ENCODE measurements at places on chromosomes 5 and 9.

DNA sequence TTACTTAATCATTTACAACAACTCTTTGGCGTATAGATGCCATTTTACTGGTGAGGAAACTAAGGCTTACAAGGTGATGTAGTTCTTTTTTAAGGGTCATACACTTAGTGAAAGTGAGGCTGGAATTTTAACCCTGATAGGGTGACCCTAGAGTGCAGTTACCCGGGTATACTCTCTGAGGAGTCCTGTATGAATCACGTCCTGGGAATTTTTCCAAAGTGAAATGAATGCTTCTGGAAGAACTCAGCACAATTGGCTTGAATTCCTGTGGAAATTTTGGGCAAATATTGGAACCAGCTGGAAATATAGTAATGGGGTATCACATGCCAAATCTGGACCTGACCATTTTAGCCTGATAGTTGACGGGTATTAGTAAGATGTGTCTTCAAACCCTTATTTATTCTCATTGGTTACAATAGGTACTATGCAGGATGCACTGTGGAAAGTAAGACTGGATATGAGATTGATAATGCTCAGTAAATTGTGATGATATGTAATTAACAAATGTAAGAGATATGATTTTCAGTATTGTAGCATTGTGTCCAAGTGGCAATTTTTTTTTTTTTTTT is 14.8 kb downstream of the SUB1 start:
- no peak for DNase-seq

GRCh38 chr5:160303690-160304089 is 8.7 kb downstream of the CCNJL start:
- no peak for DNase-seq

DNA sequence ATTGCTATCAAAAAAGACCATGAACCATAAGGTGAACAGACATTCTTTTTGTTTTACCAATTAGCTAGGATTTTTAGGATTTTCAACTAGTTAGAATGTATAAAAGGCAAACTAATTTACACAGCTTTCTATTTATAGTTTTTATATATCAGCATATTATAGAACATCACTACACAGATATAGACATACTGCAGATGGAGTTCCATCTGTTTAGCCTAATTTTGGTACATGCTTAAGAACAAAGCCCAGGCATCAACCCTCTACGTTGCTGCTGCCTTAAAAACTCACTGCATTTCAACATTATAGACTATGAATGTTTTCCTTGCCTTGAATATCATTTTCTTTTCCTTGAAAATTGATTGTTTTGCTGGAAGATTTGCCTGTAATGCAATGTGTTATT is 2227.5 kb upstream of the C9orf72 start:
- DNase-seq: no peak

GRCh38 chr5:103909391-103909790 is 346.8 kb upstream of the NUDT12 start:
- no peak for DNase-seq

GRCh38 chr5:179486596-179487051 is 63.7 kb upstream of the RUFY1 start:
- DNase-seq: no peak

GRCh38 chr5:172493002-172493401 is 38.7 kb upstream of the SH3PXD2B start:
- DNase-seq: no peak

DNA sequence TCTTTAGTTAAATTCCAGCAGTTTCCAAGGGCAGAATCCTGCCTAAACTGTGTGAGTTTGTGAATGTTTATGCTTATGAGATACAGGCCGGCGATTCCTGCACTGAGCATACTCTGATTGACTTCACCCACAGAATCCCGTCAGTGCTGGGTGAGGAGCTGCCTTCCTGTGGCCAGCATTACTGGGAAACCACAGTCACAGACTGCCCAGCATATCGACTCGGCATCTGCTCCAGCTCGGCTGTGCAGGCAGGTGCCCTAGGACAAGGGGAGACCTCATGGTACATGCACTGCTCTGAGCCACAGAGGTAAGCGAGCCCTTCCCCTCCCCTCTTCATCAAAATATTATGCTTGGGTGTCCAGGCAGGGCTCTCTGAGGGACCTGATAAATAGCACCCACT is 103.7 kb downstream of the CMYA5 start:
- no peak for DNase-seq

GRCh38 chr9:120532475-120532874 is 47.5 kb downstream of the CDK5RAP2 start:
- no peak for DNase-seq

DNA sequence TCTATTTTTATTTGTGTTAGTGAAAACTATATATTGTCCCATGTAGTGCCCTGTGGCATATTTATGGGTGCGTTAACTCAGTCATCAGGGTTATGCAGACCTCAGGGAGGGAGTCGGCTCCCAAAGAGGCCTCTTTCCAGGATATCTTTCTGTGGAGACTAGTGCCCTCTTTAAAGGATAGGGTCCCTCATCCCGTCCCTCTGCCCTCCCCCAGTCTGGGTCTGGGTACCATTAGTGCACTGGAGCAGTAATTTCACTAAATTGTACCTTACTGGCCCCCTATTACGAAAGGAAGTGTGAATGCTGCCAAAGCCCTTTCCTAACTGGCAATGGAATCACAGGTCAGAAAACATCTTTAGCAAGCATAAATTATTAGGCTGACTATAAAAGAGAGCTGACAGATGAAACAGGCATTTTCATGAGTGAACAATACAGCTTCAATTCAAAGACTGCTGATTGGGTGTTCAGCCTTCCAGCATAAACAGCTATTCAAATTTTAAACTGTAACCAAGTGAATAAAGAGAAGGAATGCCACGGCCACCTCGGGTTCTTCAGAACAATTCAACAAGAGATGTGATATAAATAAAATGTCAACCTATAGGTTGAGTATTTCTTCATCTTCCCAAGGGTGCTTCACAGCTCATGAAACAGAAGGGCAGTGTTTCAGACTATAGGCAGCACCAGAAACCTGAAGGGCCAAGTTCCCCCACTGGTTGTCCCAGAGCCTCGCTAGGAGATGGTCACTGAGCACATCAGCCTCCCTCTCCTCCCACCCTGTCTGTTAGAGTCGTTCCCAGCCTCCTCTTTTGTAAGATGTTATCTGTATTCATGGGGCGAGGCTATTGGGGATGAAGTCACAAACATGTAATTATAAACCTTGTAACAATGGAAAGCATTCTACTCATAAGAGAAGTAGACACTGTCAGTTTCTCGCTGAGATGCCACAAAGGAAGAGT is 318.7 kb downstream of the TMEM161B start:
- DNase-seq: no peak

GRCh38 chr5:430214-430925 is 12.6 kb upstream of the EXOC3 start:
- DNase-seq: no peak

GRCh38 chr5:126044111-126044668 is 379.0 kb upstream of the GRAMD2B start:
- DNase-seq: no peak

GRCh38 chr5:136484808-136485325 is 119.5 kb upstream of the TRPC7 start:
- DNase-seq: no peak

GRCh38 chr9:34793428-34793827 is 83.5 kb upstream of the CCL21 start:
- peak; percentile 30 for DNase-seq

GRCh38 chr5:95778713-95779436 is 43.7 kb downstream of the GLRX start:
- DNase-seq: no peak

DNA sequence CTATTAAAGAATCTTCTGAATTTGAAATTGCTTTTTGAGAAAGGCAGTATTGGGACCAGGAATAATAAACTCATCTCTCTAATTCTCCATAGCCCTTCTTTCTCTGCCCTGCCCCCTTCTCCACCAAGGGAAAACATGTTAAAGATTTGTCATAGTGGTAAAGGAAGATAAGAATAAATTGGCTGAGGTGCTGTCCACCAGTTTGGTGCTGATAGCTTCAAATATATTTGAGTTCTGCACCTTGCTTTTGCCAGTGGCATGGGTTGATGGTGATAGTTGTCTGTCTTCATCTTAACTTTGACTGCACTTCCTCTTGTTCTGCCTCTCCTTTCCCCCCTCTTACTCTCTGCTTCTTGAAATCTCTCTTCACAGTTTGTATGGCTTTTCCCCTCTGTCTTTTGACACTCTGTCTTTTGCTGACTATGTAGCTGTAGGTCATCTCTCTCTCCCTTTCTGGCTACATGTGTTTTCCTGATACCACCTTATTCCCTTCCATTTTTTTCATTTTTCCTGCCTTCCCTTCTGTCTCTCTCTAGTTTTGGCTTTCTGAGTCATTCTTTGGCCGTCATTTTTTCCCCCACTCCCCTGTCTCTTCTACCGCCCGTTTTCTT is 56.6 kb downstream of the NDUFS4 start:
- DNase-seq: no peak

DNA sequence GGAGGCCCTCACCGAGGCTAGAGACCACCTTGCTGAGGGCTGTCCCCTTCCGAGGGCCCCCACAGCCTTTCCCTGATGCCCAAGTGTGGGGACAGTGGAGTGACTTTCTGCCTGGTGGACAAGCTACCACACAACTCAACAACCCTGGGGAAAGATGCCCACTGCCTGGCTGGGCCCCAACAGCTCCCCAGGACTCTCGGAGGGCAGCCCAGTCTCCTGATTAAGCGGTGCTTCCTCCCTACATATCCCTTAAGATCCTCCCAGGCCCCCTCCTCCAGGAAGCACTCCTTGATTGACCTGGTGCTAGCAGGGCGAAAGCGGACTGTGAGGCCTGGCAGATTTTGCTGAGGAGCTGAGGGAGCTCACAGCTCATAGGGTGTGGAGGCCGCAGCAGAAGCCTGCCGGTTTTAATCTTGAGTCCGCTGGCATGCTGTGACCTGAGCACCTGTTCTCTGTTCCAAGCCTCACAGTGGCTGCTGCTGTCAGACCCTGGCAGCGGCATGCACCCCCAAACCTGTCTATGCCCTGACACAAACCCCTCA is 2.2 kb downstream of the NSMF start:
- DNase-seq: no peak

GRCh38 chr5:181255836-181256578 is 4.9 kb downstream of the TRIM52 start:
- DNase-seq: no peak

DNA sequence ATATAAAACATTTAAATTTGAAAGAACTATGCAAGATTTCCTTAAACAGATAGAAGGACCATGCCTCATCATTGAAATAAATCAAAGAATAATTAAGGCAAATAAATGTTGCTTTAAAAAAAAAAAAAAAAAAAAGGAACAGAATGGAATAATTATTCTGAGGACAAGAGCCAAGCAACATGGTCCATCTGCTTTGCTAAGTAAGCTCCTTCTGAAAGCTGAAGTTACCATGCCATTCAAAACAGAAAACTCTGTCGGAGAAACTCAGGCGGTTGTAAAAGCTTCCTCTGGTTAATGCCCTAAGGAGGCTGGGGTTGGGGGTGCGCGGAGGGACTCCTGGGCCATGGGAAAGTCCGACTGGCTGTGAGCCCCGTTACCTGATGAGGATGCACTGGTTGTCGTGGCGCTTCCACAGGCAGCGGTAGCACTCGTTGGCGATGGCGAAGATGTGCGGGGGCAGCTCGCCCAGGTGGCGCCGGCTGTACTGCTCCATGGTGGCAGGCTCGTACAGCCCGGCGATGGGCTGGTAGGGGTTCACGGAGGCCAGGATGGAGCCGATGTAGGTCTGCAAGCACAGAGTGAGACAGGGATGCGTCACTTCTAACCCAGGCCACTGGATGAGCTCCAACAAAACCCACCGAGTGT is 141.7 kb downstream of the MYO10 start:
- no peak for DNase-seq

GRCh38 chr9:36293918-36294317 is 35.7 kb upstream of the GNE start:
- DNase-seq: no peak

DNA sequence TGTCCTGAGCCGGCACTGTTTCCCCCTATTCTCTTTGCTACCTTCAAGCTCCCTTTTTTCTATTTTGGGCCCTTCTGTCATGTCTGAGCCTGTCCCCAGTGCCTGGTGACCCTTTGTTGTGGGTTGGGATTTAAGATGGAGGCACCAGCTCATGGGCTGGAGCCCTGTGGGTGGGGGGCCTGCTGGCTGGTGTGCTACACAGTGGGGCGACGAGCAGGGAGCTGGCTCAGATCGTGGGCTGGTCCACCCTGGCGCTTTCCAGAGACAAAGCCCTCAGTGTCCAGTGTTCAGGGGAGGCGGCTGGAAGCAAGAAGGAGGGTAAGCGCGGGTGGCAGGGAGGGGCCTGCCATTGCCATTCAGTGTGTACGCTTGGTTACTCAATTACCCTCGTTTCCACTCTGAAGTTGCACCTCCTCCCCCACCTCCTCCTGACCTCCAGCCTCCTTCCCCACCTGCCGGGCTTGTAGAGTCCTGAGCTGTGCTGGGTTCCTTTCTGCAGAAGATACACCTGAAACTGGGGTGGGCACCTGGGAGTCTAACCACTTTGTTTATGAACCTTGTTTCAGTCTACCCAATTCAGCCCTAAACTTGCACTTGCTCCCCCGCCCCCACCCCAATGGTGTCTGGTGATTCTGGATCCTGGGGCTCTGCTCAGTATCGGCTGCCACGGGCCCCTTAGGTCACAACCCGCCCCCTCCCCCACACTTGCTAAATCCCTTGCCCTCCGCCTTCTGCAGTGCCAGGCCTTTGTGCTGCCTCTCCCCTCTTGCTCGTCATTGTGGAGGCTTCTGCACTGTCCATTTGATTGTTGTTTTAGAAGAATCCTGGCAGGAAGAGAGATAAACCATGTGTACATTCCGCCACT is 49.9 kb downstream of the MVB12B start:
- DNase-seq: no peak

GRCh38 chr9:38278931-38279679 is 113.4 kb upstream of the ALDH1B1 start:
- no peak for DNase-seq

DNA sequence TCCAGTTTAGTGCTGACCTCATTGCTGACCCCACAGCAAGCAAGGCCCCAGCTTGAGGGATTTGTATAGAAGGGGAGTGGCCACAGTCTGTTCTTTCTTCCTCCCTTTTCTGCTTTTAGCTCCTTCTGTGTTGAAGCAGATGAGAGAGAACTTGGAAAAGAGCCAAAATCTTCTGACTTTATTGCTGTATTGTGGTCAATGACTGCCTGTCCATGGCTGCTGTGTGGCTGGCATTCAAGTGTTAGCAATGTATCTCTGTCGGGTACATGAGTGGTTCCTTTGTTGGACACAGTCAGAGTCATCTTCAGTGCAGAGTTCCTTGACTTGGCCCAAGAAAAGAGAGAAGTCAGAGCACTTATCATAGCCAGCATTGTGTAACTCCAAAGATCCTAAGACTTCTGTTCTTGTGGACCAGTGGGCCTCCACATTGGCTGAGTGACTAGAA is 154.1 kb downstream of the LRRC70 start:
- no peak for DNase-seq

All from GM13976 (cell line).